NCI-H1436 (cell line): ENCODE measurements at places on chromosomes 2 and 18.

DNA sequence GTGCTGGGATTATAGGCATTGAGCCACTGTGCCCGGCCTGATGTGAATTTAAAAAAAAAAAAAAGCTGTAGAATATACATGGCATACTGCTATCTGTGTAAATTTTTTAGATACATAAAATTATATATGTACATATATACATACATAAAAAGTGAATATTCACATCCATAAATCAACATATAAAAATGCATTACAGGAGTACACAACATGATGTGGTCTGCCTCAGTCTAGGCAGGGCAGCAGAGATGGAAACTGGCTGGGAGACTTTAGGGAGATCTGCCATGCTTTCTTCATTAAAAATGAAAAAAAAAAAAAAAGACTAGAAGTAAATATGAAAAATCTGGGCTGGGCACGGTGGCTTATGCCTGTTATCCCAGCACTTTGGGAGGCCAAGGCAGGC lies 24.3 kb downstream of the MGAT4A start:
- DNase-seq = no peak

GRCh38 chr2:52884761-52885352 lies 882.7 kb upstream of the CHAC2 start:
- DNase-seq = no peak

DNA sequence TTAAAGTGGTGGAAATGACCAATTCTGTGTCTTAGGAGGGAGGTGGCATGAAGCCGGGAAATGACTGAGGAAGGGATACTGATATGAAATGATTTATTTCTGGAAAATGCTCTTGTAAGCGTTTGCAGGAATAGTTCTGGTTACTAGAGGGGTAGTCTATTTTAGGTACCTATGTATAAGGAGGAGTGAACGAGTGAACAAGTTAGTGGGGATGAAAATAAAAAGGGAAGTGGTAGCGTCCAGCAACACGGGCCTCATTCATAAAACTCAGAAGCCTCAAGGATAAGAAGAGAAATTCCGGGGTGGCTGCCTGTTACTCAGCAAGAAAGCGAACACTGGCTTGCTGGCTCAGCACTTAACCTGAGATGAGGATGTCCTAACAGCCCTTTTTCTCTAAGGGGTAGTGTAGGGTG lies 303.3 kb downstream of the NCKAP5 start:
- no peak for DNase-seq

- no peak for DNase-seq
Measured at GRCh38 chr18:77110400-77110799, 22.2 kb downstream of the MBP start.

DNA sequence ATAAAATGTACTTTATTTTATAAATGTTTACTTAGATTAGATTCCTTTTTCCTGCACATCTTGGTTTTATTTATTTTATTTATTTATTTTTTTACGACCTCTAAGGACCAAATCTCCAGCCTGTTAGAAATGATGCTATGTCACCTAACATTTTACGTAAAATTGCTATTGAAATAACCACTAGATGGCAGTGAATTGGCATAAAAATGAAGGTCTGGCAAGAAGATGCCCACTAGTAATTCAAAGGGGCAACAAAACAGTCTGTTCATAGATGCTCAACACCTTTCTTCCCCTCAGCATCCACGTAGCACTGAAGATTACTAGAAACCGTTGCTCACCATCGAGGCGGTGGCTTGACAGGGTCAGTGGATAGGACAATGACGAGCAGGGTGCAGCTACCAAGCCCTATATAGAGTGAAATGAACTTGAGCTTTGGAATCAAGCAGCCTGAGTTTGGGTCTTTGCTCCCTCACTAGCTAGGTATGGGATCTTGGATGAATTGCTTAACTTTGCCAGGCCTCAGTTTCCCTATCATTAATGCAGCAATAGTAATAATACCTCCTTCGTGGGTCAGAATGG lies 128.7 kb upstream of the L3MBTL4 start:
- DNase-seq = no peak
